Activated naive CD8-positive, alpha-beta T cell treated with anti-CD3 and anti-CD28 coated beads for 36 hours (primary cell): ENCODE measurements at places on chromosomes 6 and 20. TPM values are rescaled to one million over a fixed set of nuclear protein-coding genes. Genes with fewer than 3 reads are reported as not detected.

GRCh38 chr6:97864366-97864765, 581.4 kb upstream of the MMS22L start:
- no peak for DNase-seq
- H3K4me3 ChIP-seq: no peak overlapping the region
- H3K27me3 ChIP-seq: no peaks in the 10 kb centered on the region
- no peaks in the 10 kb centered on the region for H3K36me3 ChIP-seq
- no peak overlapping the region for H3K27ac ChIP-seq
- no peaks in the 10 kb centered on the region for H3K4me1 ChIP-seq

- no peak for DNase-seq
- no peak overlapping the region for H3K4me3 ChIP-seq
- H3K4me1 ChIP-seq: no peaks in the 10 kb centered on the region
- H3K27ac ChIP-seq: no peak overlapping the region
These were observed 533.7 kb downstream of the DOK5 start for GRCh38 chr20:55009066-55009465.

DNA sequence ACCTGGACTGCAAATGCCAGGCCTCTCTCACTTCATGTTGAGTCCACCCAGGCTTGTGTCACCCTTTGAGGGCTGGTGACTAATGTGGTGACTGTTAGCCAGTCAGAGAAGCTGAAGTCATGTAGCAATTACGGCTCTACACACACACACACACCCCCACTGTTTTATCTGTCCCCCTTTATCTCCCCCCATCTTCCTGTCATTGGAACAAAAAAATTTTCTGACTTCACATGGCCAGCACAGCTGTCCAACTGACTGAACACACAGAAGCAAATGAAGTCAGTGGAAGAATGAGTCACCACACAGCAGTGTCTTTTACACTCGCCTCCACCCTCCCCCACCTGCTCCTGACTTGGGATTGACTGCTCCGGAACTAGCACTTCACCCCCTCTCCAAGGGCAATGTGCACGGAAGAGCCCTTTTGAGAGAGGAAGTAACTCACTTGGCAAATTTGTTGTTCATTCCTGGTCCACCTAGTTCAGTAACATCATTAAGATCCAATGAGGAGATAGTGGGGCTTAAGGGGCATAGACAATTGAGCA, 198.0 kb downstream of the RNF144B start:
- peaks cover 3% of the 10 kb centered on the region for H3K27me3 ChIP-seq
- no peaks in the 10 kb centered on the region for H3K36me3 ChIP-seq
- H3K4me1 ChIP-seq: no peaks in the 10 kb centered on the region
- no peak overlapping the region for H3K4me3 ChIP-seq
- DNase-seq: no peak
- H3K27ac ChIP-seq: no peak overlapping the region

- H3K36me3 ChIP-seq: no peaks in the 10 kb centered on the region
- no peaks in the 10 kb centered on the region for H3K4me1 ChIP-seq
- no peaks in the 10 kb centered on the region for H3K27me3 ChIP-seq
- no peak for DNase-seq
These were observed 67.5 kb upstream of the COL21A1 start for GRCh38 chr6:56314683-56315523.

GRCh38 chr6:89352278-89353117, at the start of gene UBE2J1:
Gene UBE2J1 (minus strand): TSS chr6:89352722. CDS start chr6:89352569, 153 bp downstream.
- H3K27me3 ChIP-seq: no peaks in the 10 kb centered on the region
- peak within 1 kb of the TSS; percentile 93 for H3K27ac ChIP-seq
- H3K36me3 ChIP-seq: peaks cover 20% of the 10 kb centered on the region
- peak within 1 kb of the TSS; percentile 95 for H3K4me3 ChIP-seq
- H3K4me1 ChIP-seq: peaks cover 72% of the 10 kb centered on the region

DNA sequence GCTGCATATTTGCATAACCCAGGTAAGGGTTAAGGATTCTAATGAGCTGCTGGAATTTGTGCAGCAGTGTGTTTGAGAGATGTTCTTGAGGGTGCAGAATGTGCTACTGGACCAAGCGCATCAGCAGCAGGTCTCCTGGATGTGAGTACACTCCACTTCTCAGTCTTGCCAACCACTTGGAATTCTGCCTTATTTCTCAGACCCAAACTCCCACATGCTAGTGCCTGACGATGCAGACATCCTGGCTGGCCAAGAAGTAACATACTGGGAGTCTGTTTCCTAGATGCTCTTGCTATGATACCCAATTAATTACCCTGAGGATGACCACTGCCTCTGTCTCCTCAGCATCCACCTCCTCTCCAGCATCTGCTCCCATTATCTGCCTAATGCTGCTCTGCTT, 186.6 kb downstream of the MOXD1 start:
- no peak for DNase-seq
- peaks cover 8% of the 10 kb centered on the region for H3K27me3 ChIP-seq
- H3K4me3 ChIP-seq: no peak overlapping the region
- H3K27ac ChIP-seq: no peak overlapping the region
- H3K36me3 ChIP-seq: no peaks in the 10 kb centered on the region
- H3K4me1 ChIP-seq: no peaks in the 10 kb centered on the region

DNA sequence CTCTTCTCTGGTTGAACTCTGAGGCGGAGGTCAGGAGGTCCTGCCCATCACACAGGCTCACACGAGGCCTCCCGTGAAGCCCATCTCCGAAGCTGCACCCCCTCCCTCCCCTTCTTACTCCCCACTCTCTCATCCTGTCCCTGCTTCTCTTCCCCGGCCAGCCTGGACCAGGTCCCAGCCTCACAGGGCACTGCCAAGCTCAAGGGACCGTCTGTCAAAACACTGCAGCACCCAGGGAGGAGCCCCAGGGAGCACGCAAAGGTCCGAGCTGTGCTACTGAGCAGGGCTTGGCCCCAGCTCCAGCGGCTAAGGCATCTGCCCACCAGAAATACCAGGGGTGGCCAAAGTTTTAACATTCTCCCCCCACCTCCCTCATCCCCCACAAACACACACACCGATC, 70.0 kb downstream of the PSMG4 start:
- H3K4me3 ChIP-seq: no peak overlapping the region
- no peaks in the 10 kb centered on the region for H3K36me3 ChIP-seq
- no peak for DNase-seq
- peaks cover 7% of the 10 kb centered on the region for H3K27me3 ChIP-seq

Gene PNPLA1
- not detected for total RNA-seq

Gene IL20RA
- not detected for total RNA-seq

DNA sequence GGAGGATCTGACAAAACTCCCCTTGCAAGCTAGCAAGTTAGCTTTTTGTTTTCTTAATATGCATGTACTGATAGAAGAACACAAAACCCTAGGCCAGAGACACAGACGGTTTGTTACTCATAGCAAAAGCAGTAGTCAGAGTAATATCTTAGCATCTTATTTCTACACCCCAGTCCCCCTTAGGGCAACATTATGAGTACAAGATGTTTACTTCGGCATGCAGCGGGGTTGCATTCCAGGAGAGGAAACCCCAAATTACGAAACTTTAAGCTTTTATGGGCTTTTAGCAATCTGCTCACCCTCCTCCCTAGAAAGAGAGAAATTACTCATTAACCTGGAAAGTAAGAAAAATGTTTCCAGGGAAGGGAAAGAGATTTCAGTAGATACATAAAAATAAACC, 1286.9 kb downstream of the EPHA7 start:
- no peak for DNase-seq
- no peaks in the 10 kb centered on the region for H3K4me1 ChIP-seq
- H3K4me3 ChIP-seq: no peak overlapping the region
- no peak overlapping the region for H3K27ac ChIP-seq
- H3K27me3 ChIP-seq: no peaks in the 10 kb centered on the region

GRCh38 chr6:115796829-115797228, 263.9 kb downstream of the FRK start:
- no peak for DNase-seq
- no peaks in the 10 kb centered on the region for H3K4me1 ChIP-seq
- no peaks in the 10 kb centered on the region for H3K36me3 ChIP-seq

DNA sequence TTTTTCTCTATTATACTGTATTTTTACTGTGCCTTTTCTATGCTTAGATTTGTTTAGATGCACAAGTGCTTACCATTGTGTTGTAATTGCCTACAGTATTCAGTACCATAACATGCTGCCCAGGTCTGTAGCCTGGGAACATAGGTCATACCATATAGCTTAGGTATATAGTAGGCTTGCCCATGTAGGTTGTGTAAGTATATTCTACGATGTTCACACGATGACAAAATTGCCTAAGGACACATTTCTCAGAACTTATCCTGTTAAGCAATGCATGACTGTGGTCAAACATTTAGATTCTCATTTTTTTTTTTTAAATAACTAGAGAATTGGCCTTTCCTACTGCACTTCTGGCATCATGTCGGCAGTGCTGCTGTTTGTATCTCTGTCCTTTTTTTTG, 253.7 kb upstream of the SUPT3H start:
- peaks cover 2% of the 10 kb centered on the region for H3K36me3 ChIP-seq
- H3K4me1 ChIP-seq: peaks cover 19% of the 10 kb centered on the region
- no peak for DNase-seq
- H3K27me3 ChIP-seq: no peaks in the 10 kb centered on the region

Gene VSTM2L
- not detected for total RNA-seq

DNA sequence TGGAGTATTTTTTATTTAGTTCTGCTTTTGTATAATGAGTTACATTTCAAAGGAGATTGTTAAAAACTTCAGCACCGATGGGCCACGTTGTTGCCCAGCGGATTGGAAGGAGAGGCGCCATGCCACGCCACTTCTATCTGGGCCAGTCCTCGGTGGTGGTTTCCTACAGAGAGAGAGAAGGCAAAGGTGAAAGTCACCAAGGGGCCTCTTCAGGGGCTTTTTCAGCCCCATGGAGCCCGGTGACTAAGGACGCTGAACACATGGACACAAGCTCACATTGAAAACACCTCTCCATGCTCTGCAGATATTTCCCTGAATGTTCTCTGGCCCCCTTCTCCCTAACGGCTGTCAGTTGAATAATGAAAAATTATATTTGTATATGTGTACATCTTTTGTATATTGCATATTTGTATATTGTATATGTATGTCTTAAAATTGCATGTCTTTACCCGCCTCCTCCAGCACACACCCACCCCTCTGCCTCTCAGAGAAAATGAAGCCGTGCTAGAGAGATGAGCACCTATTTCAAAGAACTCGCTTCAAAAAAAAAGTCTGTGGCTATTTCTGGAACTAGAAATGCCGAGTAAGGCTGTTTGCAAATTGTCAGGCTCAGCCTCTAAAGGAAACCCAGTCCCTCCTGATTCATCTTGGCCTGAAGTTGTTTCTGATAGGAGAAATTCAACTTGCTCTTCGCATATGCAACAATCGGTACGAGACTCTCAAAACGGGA, 91.9 kb upstream of the CDH4 start:
- DNase-seq: no peak
- H3K36me3 ChIP-seq: no peaks in the 10 kb centered on the region
- H3K4me3 ChIP-seq: no peak overlapping the region
- no peak overlapping the region for H3K27ac ChIP-seq
- no peaks in the 10 kb centered on the region for H3K4me1 ChIP-seq
- H3K27me3 ChIP-seq: peaks cover 12% of the 10 kb centered on the region

GRCh38 chr20:45971425-45971674, 653 bp downstream of the ZNF335 start:
- peaks cover 7% of the 10 kb centered on the region for H3K36me3 ChIP-seq
- no peak for DNase-seq
- H3K27ac ChIP-seq: peak overlapping the region; percentile 99
- no peaks in the 10 kb centered on the region for H3K27me3 ChIP-seq

GRCh38 chr6:158381214-158381613, 68.9 kb downstream of the TULP4 start:
- no peak for DNase-seq
- no peaks in the 10 kb centered on the region for H3K36me3 ChIP-seq
- H3K27ac ChIP-seq: no peak overlapping the region
- no peak overlapping the region for H3K4me3 ChIP-seq
- no peaks in the 10 kb centered on the region for H3K4me1 ChIP-seq
